CD4-positive, alpha-beta T cell treated with Interferon alpha-2 for 1 hour (primary cell): ENCODE measurements at places on chromosomes 7 and 10.

GRCh38 chr10:74067373-74068352, 69.7 kb downstream of the VCL start:
- no peak for DNase-seq

DNA sequence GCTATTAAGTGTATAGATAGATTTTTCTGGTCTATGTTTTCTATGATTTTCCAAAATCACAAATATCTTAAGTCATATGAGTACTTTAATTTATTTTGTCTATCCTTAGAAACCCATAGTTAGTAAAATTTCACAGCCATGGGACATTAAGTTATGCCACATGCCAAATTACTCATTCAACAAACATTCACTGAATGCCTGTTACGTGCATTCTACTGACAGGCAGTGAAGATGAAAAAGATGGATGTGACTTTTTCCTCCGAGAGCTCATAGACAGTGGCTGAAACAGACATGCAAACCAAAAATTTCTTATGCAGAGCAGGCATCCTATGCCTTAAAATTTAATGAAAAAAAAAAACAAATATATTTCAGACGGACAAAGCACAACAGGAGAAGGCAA, 84.9 kb downstream of the CHRM2 start:
- DNase-seq: no peak

DNA sequence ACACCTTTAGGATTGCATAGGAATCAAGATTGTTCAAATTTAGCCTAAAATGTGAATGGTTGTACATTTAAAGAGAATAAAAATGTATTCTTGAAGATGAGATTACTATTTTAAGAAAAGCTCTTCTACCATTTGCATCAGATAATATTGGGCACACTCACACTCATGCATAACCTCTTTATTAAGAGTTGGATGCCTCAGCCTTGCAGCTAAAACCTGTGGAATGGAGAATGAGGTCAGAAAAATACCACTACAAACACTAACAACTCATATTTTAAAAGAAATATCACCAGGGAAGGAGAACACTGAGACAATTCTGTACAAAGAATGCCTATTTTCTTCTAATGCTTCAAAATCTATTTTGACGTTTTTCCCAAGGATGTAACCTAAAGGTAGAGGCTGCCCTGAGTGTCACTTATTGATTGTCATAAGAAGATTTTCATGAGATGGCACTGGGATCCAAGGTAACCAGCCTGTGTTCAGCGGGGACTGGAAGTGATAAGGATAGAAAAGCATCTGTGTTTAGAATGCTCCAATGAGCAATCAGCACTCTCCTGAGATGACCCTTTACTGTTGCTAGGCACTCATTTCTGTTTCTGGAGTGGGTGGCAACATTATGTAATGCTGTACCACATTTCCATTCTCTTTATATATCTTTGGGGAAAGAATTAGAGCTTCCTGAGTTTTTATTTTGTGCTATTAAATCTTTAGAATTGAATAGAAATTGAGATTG, 26.6 kb downstream of the REEP3 start:
- no peak for DNase-seq

DNA sequence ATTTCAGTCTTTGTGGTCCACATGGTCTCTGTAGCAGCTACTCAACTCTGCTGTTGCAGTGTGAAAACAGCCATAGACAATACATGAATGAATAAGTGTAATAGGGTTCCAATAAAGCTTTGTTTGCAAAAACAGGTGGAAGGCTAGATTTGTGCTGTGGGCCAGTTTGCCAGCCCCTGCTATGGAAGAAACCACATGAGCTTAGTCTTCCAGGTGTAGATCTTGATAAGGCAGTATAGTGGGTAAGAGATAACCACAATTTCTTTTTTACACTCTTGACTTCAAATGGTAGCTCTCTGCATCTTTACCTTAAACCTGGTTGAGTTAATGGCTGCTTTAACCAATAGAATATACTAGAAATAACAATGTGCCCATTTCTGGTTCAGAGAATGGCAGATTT, 135.0 kb upstream of the PALS2 start:
- no peak for DNase-seq

GRCh38 chr10:129101232-129101980, 365.6 kb upstream of the MGMT start:
- DNase-seq: peak; percentile 5

- DNase-seq: no peak
Observed at GRCh38 chr7:97499204-97499603, 232.7 kb upstream of the TAC1 start.

- no peak for DNase-seq
Observed at GRCh38 chr7:147999962-148000361, 590.6 kb upstream of the C7orf33 start.

DNA sequence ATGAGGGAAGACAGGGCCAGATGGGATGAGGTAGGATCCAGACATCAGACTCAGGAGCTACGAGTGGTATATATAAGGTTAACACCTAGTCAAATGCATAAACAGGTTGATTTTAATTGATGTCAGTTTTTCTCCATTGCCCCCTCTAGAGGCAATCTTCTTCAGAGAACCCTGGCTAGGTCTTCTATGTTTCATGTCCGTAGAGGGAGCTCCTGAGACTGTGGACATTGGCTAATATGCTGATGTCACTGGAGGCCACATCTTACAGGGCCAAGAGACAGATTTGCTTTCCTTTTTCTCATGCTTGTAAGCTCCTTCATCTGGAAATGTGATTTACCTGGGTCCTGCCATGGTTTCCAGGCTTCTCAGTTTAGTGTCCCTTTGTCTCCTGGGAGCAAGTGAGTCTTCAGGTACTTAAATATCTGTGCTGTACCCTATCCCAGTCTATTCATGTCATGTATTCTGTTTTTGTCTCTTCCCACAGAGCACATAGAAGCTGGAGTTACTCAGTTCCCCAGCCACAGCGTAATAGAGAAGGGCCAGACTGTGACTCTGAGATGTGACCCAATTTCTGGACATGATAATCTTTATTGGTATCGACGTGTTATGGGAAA, 161.6 kb upstream of the PRSS1 start:
- peak; percentile 30 for DNase-seq

DNA sequence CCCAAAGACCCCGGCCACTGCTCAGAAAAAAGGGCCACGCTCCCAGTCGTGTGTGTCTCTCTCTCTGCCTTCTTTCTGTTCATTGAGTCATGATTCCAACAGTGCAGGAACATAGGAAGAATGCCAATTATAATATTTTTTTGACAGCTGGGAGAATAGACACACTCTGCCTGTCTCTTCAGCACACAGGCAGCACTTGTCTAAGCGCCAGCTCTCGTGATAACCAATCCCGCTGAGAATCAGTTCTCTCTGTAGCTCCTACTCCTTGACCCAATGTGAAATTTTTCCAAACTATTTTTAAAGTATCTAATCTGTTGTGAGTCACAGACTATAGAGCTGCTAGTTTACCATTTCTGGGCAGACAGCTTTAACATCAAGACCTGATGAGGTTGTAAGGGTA, 145.7 kb upstream of the RHEB start:
- DNase-seq: no peak

DNA sequence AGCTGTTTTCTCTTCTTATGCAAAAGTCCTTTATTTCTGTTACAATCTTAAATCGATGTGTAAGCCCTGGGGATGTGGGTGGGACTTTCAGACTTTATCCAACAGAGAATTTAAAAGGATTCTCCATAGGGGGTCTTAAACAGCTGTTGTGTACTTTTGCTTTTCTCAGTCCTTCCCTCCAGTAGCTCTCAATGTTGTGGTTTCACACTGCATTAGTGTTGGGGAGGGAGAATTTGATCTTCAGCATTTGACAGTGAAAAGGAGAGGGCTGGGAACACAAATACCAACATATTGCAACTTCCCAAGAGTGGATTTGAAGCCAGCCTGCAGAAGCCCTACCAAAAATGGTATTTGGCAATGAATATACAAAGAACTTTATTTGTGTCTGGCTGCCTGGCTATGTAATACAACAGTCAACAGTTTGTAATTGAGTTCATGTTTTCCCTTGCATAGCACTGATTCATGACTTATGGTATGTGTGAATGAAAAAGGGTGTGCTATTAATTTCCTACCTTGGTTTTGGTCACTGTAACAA, 80.1 kb upstream of the CAPZA2 start:
- no peak for DNase-seq

DNA sequence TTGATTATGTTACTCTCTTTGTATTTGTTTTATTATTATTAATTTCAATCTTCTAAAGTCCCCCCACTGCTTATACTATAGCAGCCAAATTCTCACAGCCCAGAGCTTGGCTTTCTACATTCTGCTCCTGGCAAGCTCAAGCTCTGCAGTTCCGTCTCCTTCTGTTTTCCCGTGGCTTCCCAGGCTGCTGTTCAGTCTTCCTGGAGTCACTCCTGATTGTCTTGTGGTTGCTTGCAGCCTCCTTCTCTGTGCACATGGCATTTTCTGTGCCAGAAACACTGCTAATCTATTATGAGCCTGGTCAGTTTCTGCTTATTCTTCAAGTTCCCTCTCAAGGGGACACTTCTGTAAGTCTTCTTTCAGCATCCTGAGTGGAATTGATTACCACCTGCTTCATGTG, 533.7 kb upstream of the IGFBP3 start:
- DNase-seq: no peak

- DNase-seq: no peak
Observed at GRCh38 chr10:23325132-23325531, 19.5 kb downstream of the C10orf67 start.

- no peak for DNase-seq
Observed at GRCh38 chr7:157898261-157898660, 561.5 kb downstream of the DNAJB6 start.

GRCh38 chr7:116468534-116468933, 31.0 kb upstream of the CAV2 start:
- DNase-seq: no peak

DNA sequence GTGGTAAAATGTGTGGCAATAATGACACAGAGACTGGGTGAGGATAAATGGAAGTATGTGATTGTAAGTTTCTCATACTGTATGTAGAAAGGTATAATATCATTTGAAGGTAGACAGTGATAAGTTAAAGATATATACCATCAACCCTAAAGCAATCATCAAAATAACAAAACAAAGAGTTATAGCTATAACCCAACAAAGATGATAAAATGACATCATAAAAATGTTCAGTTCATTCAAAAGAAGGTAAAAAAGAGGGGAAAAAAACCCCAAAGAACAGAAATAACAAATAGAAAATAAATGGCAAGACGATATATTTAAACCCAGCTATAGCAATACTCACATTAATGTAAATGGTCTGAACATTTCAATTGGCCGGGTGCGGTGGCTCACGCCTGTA, 17.4 kb upstream of the TCF7L2 start:
- no peak for DNase-seq

GRCh38 chr7:672891-673290, 53.6 kb upstream of the DNAAF5 start:
- DNase-seq: no peak

DNA sequence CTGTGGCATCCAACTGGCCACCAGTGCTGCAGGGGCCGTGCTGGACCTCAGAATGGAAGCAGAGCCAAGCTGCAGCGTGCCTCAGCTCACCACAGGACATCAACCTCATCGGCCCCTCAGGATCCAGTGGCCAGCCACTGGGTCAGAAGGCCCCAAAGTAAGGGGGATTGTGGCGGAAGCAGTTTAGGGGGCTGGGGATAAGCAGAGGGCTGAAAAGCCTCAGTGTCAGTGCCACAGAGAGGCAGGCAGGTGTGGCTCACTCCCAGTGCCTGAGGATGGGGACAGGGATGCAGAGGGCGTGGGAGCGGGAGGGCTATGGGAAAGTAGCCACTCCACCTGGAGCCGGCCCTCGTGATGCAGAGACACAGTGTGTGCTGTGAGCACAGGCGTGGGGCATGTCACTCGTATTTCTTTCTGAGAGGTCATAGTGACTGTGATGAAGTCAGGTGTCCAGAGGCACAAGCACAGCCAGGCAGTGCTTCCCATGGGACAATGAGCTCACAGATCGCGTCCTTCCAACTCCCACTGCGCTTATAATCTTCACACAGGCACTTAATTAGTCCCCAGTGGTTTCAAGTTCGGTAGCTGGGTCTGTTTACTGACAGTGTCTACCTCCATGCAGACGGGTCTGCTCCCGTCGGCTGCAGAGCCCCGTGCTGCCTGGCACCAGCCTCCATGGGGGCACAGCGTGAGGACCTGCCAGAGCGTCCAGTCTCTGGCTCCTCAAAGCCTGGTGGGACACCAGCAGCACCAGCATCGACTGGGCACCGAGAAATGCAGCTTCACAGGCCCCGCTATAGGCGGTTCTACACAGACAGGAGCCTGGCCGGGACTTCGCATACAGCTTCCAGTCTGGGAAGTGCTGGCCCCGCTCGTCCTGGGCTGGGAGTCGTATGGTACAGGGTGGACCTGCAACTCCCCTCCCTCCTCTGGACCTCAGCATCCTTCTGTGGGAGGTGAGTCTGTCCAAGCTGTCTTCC, 42.9 kb upstream of the CNPY1 start:
- DNase-seq: no peak

GRCh38 chr10:47173929-47174442, 126.0 kb upstream of the GDF10 start:
- DNase-seq: no peak

DNA sequence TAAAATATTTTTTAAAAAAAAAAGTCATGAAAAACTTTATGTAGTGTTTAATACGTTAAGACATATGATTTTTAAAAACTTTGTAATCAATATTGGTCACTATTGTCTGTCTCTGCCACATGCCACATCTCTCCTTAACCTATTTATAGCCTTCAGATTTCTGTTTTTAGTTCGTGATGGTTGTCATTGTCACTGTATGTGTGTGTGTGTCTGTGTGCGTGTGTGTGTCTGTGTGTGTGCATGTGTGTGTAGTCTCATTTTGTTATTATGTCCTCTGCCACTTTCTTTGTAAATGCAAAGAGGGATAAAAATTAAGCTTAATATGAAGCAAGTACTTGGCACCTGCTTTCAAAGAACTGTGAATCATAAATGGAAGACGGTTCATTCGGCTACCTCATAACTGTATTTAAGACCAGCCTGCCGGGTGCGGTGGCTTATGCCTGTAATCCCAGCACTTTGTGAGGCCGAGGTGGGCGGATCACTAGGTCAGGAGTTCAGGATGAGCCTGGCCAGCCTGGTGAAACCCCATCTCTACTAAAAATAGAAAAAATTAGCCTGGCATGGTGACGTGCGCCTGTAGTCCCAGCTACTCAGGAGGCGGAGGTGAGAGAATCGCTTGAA, 354.0 kb downstream of the ARL4A start:
- DNase-seq: no peak

- no peak for DNase-seq
Observed at GRCh38 chr7:92295391-92295790, 49.6 kb downstream of the ANKIB1 start.

GRCh38 chr10:32298075-32298812, 48.7 kb downstream of the EPC1 start:
- DNase-seq: no peak

GRCh38 chr10:73366381-73367298, 8.0 kb upstream of the CFAP70 start:
- no peak for DNase-seq

- DNase-seq: no peak
Observed at GRCh38 chr7:129008645-129009414, 46.1 kb downstream of the TNPO3 start.

GRCh38 chr7:158508802-158509385, 78.7 kb downstream of the PTPRN2 start:
- DNase-seq: no peak

GRCh38 chr10:126690534-126690933, 20.0 kb upstream of the C10orf90 start:
- DNase-seq: no peak
